Umbilical cord (tissue), 2 donors: ENCODE measurements at places on chromosomes 11 and 22.

DNA sequence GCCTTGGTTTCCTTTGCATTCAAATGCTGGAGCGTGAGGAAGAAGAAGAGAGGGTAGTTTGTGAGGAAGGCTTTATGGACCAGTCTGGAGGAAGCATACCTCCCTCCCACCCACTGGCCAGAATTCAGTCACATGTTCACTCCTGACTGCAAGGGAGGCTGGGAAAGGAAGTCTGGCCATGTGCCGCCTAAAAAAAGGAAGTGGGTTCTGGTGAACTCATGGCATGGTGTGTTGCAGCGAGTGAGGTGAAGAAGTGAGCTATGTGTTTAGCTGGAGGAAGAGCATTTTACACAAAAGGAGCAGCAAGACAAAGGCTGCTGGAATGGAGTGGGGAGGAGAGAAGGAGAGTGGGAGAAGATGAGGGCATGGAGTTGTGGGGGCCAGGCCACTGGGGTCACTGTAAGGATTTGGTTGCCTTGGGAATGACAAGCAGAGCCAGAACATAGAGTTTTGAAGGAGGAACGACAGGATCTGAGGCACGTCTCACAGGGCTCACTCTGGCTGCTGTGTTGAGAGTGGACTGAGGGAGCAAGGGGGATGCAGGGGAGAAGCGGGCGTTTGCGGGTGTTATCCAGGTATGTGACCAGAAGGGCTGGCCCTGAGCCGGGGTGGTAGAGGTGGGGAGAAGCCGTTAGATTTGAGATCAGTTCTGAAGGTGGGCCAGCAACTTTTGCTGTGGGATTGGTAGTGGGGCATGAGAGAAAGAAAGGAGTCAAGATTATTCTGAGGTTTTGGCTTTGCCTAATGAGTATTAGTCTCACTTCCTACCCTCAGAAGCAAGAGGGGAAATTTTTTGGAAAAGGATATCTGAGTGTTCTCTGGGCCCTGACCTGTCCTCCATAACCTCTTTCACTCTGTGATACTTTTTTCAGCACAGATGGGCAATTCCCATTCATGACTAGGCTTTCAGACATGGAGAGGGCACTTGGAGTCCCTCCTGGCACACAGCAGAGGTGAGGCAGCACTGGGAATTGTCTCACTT lies 26.4 kb downstream of the BMAL1 start:
- DNase-seq = peak; percentile 20

GRCh38 chr22:46090036-46090591 lies 60.2 kb upstream of the PPARA start:
- DNase-seq = no peak

- no peak for DNase-seq
Observed at GRCh38 chr11:57274904-57275498, 38.0 kb upstream of the APLNR start.

- DNase-seq = no peak
Observed at GRCh38 chr22:39169797-39170466, 17.5 kb upstream of the CBX7 start.

DNA sequence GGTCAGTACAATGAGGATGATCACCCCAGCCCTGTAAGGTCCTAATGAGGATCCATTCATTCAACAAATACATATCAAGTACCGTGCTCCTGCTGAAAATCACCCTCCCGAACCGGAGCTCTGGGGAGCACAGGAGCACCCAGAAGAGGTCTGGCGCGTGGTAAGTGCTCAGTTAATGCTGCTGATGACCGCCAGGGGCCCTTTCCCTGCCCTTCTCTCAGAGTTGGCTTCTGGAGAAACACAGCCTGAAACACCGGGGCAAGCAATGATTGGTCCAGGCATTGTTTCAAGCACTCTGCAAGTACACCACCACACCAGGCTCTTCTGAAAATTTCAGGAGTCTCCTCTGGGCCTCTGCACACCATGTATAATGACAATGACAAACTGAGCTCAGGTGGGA lies 3.8 kb upstream of the CCDC86 start:
- no peak for DNase-seq

GRCh38 chr11:95563173-95563572 lies 226.4 kb downstream of the FAM76B start:
- no peak for DNase-seq

DNA sequence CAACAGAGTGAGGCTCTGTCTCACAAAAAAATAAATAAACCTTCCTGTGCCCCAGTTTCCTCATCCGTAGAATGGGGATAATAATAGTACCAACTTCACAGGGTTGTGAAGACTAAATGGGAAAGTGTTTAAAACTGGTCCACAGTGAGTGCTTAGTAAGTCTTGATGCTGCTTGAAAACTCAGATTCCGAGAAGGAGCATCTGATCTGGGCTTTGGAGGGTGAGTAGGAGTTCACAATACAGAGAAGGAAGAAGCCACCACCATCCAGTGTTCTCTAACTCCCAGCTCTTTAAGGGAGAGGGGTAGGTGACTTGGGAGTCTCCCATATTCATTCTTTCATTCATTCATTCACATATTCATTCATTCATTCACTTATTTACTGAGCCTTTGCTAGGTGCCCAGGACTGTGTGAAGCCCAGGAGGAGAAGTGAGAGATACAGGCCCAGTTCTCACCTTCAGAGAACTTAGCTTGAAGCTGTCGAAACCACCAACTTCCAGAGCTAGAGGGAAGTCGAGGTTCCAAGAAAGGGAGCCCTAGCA lies 17.7 kb downstream of the CYTH4 start:
- no peak for DNase-seq
